Stimulated activated CD4-positive, alpha-beta T cell treated with anti-CD3 and anti-CD28 coated beads, TNF-alpha, amount 100 ng/mL, for 1 hour (primary cell): ENCODE measurements at places on chromosomes 12 and 14.

- no peak for DNase-seq
Observed at GRCh38 chr12:50734409-50735263, 29.3 kb upstream of the ATF1 start.

DNA sequence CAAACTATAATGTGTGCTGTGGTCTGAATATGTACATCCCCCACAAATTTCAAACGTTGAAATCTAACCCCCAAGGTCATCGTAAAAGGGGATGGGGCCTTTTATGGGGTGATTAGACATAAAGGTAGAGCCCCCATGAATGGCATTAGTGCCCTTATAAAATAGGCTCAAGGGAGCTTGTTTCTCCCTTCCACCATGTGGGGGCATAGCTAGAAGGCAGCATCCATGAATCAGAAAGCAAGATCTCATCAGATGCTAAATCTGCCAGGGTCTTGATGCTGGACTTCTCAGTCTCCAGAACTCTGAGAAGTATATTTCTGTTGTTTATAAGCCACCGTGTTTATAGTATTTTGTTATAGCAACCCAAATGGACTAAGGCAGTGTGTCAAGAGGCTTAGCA is 33.4 kb upstream of the IGF1 start:
- DNase-seq = no peak

DNA sequence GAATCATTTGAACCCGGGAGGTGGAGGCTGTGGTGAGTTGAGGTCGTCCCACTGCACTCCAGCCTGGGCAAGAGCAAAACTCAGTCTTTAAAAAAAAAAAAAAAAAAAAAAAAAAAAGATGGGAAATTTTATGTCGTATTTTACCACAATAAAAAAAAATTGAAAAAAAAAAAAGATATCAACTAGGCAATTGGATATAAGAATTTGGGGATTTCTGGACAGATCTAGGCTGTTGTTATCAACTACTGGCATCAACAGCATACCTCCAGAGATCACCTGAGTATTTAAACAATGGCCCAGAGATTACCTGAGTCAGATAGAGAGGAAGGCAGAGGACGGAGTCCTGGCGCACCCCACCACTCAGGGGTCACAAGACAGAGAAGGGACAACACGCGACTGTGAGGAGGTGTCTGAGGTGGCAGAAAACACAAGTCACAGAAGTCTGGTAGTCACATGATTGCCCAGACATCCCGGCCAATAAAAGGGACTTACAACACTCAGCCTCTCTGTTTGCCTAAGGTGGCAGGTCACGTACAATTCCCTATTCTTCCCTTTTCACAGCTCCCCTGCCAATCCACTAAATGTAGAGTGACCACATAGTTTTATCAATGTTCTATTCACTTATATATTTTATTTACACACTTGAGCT is 1.8 kb downstream of the SPRING1 start:
- no peak for DNase-seq

- no peak for DNase-seq
Observed at GRCh38 chr12:128269181-128269591, 2.2 kb downstream of the TMEM132C start.

DNA sequence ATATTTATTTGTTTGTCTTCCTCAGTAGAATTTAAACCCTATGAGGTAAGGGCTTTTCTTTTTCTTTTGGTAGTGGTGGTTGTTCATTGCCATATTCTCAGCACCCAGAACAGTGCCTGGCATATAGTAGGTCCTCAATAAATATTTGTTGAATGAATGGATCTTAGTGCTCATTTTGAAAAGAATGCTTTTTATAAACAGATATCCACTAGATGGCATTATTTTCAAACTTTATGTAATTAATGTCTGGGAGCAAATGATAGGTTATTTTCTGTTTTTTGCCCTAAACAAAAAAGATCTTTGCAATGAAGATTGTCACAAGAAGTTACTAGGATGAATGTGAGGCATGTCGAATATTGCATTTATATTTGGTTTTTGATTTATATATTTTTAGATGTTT is 64.1 kb downstream of the RAD51B start:
- no peak for DNase-seq

GRCh38 chr12:23947395-23947794 is 2.1 kb downstream of the SOX5 start:
- DNase-seq = no peak

- DNase-seq = no peak
Observed at GRCh38 chr12:108768591-108769500, 37.5 kb upstream of the CORO1C start.

DNA sequence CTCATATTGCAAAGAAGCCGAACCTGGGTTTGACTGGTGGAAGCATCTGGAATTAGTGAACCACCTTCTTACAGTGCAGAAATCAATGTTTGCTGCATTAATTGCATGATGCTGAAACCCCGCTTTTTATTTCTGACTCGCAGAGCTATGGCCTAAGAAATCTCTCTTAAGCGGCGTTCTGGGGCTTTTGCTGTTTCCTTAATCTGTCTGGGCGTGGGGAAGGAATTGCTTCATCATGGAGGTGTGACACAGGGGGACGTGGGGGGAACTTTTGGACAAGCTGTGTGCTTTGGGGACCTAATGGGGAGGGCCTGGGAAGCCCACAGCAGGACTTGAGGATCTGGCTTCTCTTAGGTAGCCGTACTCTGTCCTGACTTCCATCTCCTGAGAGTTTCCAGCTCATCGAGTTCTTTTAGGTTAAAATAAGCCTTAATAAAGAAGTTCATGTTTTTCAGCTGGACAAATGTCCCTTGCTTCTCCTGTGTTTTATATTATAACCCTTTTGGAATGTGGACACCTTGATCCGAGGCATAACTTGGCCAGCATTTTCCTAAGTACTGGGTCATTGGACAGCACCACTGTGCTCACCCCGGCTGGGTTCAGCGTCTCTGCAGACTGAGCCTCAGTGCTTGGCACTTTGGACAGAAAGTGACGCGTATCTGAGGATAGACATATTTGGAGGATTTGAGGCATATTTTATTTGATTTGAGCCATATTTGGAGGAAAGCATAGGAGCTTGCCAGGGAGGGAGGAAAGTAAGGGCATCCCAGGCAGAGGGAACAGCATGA is 192.1 kb upstream of the MYL2 start:
- DNase-seq = no peak

- DNase-seq = no peak
Observed at GRCh38 chr12:127214186-127214585, 1052.8 kb upstream of the TMEM132C start.

GRCh38 chr12:70536650-70537049 is 100.6 kb downstream of the PTPRB start:
- DNase-seq = no peak

DNA sequence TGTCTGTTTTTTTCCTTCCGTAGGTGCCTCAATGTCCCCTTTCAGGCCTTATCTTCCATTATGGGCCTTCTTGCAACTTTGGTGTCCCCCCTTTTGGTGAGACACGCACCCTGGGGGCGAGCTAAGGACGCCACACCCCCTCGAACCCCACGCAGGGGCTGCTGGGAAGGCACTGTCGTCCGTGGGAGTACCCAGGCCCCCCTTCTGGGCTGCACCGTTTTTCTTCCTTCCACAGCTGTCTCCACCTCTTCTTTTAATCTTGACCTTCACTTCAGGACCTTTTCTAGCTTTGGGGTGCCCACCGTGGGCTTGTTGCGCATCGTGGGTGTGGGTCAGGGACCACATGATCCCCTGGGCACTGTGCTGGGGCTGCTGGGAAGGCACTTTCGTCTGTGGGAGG is 271.8 kb downstream of the ALG10 start:
- no peak for DNase-seq

DNA sequence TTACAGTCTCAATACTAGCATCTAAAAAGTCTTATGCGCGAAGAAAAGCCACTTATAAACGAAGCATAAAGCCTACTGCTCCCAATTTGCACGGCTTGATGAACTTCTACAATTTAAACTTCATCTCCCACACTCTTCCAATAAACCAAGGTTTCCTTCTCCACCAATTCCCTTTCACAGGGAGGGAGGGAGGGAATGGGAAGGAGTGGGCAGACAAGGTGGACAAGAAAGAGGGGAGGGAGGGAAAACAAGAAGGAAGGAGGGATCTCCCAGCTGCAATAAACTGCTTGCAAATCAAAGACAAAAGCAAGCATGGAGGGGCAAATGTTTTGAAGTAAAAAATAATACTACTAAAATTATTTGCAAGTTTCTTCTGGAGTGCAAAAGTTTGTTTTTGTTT is 64.5 kb downstream of the MED13L start:
- DNase-seq = no peak

- DNase-seq = no peak
Observed at GRCh38 chr14:68612049-68612448, 180.8 kb downstream of the ZFP36L1 start.

DNA sequence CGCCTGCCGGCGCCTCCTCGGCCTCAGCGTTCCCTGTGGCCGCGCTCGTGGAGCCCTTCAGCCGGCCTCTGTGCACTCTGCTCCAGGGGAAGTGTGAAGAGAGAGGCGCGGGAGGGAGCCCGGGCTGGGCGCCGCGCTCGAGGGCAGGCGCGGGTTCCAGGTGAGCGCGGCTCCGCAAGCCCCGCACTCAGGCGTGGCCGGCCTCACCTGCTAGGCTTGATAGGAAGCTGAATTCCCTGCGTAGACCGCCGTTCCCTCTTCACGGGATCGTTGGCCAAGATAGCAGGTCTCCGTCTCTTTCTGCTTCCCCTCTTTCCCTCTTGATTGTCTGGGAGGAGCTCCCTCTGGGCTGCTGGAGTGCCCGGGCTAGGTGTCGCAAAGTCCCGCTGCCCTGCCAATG is 89.7 kb downstream of the ASCL4 start:
- DNase-seq = no peak

- DNase-seq = no peak
Observed at GRCh38 chr12:42631513-42631912, 42.0 kb upstream of the PRICKLE1 start.

DNA sequence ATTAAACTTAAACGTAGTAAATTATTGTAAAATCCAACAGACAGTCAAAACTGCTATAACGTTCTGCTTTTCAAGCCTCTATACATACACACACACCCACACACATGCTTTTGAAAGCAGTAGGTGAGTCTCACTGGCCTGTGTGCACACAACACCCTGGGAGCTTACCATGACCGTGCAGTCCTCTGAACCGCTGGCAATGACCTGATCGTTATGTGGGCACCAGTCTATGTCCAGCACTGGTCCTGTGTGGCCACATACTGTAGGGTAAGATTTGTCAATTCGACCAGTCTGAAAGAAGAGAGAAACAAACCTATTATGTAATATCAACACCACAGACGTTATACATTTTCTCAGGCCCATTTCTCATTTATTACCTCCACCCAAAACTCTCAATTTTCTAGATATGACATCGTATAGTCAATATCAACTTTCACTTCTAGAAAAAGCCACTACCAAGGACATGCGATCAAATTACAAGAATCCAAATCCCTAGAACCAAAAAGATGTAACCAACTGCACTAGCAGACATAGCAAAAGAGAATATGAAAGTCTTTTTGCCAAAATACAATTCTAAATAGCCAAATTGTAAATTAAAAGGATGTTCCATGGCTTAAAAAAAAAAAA is 44.5 kb upstream of the SELPLG start:
- no peak for DNase-seq

DNA sequence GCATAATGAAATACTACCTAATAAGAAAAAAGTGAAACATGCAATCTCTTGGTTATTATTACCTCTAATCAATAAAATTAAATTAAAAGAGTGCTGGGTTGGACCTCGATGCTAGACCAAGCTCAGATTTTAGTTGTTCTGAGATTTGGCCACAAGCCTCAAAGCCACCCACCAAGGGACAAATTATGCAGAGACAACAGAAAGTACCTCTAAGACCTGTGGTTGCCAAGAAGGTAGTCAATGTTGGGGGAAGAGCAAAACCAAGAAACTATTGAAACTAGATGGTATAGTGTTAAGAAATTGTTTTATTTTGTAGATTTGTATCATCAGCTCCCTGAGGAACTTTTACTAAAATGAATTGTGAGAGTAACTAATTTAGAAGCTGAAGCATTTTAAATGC is 43.8 kb upstream of the ARID2 start:
- no peak for DNase-seq

- no peak for DNase-seq
Observed at GRCh38 chr12:47193066-47193465, 113.3 kb upstream of the AMIGO2 start.

GRCh38 chr12:106369624-106370346 is 12.2 kb downstream of the POLR3B start:
- no peak for DNase-seq

- peak; percentile 18 for DNase-seq
Observed at GRCh38 chr14:89773644-89774316, 180.8 kb downstream of the EFCAB11 start.

- no peak for DNase-seq
Observed at GRCh38 chr12:19085090-19085489, 44.4 kb upstream of the PLEKHA5 start.

DNA sequence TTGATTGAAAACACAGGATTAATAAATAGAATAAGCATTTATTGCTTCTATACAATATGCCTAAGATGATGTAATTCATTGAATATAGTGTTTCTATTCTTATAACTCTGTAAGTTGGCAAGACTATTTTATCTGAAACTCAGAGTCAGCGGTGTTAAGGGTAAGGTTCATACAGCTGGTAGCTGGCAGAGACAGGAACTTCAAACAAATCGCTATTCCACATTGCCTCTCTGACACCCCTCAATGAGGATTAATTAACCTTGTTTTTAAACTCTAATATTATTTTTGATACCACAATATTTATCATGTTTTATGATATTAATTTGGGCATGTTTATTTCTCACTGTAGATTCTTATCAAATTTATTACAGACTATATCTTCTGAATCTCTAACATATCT is 323.4 kb downstream of the ACSS3 start:
- no peak for DNase-seq

DNA sequence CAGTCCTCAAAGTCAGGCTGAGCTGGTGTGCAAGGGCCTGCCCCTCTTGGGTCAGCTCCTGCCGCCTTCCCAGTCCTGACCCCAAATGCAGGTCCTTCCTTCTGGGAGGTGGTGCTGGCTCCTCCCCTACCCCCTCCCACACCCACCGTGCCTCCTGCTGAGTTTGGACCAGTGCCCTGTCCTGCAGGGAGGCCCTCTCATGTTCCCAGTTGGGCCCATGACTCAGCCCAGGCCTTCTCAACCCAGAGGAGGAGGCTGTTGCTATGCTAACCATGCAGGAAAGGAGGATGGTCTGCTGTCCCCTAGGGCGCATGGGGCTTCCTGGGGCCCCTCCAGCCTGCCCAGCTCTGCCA is 4.4 kb downstream of the ZBTB42 start:
- DNase-seq = no peak

GRCh38 chr12:26868447-26869103 is 35.6 kb upstream of the ITPR2 start:
- no peak for DNase-seq

GRCh38 chr12:54032627-54033100 is at the start of gene HOXC5:
Gene HOXC5, plus strand, starts transcription at chr12:54033050. Its CDS starts 73 bp downstream, at chr12:54033123.
- no peak for DNase-seq

- DNase-seq = no peak
Observed at GRCh38 chr12:120183211-120183631, 11.3 kb downstream of the GCN1 start.

- no peak for DNase-seq
Observed at GRCh38 chr12:93609281-93610192, 37.1 kb downstream of the SOCS2 start.

GRCh38 chr12:49904601-49905000 is 901 bp upstream of the FAIM2 start:
- DNase-seq = no peak

GRCh38 chr12:126648074-126648473 is 1582.8 kb downstream of the AACS start:
- DNase-seq = no peak
